ENCODE measurements at places on chromosomes 7 and 10.

- DNase-seq: no peak
These were observed 525.1 kb downstream of the KIF20B start for GRCh38 chr10:90226517-90226916.

GRCh38 chr7:30752484-30752883 lies 549 bp downstream of the INMT start:
- no peak for DNase-seq

DNA sequence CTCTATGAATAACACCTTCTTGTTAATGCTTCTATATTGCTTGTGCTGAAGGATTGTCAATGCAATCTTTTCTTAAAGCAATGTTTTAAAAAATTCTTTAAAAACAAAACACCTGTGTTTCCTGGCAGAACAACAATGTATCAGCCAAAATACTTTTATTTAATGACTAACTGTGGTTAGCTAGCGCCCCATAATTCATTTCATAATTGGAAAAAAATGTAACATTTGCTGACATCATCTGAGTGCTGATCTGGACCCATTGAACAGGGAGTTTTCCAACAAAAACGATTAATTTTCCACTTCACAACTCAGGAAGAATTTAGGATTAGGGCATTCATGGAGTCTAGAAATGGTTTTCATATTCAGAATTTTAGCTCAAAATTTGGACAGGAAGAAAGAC lies 137.6 kb upstream of the CDK6 start:
- DNase-seq: no peak

DNA sequence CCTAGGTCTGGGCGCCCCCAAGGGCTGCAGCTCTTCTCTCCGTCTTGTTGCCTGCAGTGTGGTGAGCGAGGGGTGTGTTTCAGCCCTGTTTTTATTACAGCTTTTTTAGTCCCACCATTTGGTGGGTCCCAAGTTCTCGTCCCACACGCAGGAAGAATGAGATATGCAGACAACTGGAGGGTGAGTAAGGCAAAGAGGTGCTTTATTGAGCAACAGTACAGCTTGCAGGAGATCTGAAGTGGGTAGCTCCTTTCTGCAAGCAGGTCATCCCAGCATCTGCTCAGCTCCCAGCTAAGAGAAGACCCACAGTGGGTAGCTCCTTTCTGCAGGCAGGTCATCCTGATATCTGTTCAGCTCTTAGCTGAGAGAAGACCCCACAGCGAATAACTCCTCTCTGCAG lies 28.2 kb downstream of the C10orf67 start:
- no peak for DNase-seq

Data from OCI-LY7 (cell line).